ENCODE measurements at places on chromosomes 2 and 18.
A peak's percentile ranks its signal among the peaks of the same experiment; 100 is the strongest.

DNA sequence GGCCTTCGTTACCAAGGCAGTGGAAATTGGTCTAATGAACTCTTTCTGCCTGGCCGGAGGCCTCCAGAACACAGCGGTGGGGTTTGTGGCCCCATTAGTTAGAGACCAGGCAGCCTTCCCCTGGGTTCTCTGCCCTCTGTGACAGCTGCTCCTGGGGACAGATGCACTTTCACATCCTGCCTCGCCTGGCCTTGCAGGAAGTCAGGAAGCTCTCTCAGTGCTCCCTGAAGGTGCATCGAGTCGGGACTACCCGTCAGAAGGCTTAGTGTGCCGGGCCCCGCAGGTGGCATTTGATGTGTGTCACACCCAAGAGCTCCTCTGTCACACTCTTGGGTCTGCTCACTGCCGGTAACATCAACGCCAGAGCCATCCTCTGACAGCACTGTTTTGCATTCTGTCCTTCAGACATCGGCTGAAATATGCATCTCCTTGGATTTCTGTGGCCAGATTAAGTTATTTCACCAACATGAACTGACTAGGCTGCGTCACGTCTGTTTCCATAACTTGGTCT, 158.3 kb downstream of the LDLRAD4 start:
- DNase-seq = no peak

DNA sequence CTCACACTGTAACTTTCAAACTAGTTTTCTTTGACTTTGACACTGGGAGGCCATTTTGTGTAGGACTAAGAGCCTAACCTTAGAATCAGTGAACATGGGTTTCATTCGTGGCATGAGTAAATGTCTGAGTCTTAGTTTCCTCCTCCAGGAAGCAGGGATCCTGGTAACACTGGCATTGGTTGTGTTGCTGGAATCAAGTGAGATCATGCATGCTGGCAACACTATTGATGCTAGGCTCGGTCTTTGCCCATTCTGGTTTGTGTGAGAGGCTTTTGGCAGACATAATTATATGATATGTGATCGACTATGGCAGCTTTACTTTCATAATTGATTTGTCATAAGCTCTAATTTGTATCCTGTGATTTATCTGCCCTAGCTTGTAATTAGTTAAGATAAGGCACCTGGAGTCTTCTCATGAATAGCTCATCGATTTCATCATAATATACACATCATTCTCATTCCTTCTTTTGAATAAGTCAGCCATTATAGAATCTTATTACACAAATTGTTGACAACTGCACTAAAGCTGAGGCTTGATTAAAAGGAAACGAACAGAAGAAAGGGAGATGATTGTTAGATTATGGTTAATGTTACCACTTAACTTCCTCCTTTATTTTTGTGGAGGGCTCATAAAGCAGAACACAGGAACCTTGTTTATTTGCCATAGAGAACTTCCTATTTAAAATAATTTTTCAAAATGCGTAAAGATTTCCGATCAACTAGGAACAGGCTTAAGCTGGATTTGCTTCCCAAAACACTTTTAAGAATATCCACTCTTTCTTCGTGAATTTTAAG, 12.6 kb downstream of the PPP1R1C start:
- DNase-seq = no peak

GRCh38 chr2:200363279-200363678, 56.8 kb downstream of the SPATS2L start:
- DNase-seq = no peak

- DNase-seq = no peak
Measured at GRCh38 chr2:9674891-9675414, 44.2 kb upstream of the YWHAQ start.

DNA sequence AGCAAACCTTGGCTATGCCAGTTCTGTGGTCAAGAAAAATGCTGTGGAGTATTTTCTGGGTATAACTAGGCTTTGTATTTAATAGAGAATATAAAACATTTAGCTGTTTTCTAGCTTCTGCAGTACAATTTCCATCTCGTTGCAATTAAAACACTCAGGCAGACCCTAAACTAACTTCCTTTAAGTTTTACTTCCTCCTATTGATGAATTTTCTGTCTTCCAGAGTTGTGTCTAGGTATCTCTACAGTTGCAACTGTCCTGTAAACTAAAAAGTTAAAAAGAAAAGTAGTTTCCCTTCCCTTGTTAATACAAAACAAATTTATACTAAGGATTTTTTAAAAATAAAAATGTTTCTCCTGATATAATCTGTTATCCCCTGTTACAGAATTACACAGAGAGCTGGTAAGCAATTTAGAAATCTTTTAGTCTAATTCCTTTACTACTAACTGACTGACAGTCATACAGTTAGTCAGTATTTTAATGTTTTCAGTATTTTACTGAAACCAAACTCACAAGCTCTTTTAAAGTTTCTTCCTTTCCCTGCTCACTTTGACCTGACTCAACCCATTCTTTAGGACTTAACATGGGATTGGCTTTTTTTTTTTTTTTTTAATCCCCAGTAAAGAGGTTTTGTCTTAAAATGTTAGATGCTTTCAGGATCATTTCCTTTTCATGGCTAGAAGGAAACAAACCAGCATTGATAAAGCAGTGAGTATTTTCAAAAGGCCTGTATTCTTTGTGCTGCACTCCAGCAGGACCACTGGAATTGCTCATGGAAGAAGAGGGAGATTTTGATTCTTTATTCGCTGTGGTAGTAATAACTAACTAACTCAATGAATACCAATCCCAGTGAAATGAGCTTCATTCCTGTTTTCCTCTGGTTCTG, 22.9 kb downstream of the ITGAV start:
- no peak for DNase-seq

- DNase-seq = no peak
Measured at GRCh38 chr2:164913640-164914350, 41.5 kb downstream of the SLC38A11 start.

DNA sequence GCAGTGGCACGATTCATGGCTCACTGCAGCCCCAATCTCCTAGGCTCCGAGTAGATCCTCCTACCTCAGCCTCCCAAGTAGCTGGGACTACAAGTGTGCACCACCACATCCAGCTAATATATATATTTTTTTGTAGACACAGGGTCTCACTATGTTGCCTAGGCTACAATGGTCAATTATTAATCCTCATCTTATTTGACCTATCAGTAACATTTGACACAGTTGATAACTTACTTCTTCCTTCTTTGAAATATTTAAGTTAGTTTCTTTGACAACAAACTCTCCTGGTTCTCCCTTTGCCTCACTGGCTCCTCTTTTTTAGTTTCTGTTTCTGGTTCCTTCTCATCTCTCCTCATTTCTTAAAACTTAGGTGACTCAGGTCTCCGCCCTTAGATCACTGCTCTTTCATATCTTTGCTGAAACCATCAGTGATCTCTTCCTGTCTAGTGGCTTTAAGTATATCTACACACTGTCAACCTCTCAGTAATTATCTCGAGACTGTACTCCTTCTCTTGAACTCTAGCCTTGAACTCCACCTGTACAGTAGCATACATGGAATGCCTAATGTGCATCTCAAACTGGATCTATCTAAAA, 11.5 kb downstream of the PGAP1 start:
- no peak for DNase-seq

- no peak for DNase-seq
Measured at GRCh38 chr2:39743269-39743776, 35.7 kb downstream of the THUMPD2 start.

GRCh38 chr2:220891405-220891804, 680.7 kb downstream of the EPHA4 start:
- DNase-seq = peak; percentile 17

- no peak for DNase-seq
Measured at GRCh38 chr18:47877892-47878291, 52.6 kb downstream of the SMAD2 start.

- DNase-seq = no peak
Measured at GRCh38 chr2:111122631-111123421, 2.1 kb downstream of the BCL2L11 start.

DNA sequence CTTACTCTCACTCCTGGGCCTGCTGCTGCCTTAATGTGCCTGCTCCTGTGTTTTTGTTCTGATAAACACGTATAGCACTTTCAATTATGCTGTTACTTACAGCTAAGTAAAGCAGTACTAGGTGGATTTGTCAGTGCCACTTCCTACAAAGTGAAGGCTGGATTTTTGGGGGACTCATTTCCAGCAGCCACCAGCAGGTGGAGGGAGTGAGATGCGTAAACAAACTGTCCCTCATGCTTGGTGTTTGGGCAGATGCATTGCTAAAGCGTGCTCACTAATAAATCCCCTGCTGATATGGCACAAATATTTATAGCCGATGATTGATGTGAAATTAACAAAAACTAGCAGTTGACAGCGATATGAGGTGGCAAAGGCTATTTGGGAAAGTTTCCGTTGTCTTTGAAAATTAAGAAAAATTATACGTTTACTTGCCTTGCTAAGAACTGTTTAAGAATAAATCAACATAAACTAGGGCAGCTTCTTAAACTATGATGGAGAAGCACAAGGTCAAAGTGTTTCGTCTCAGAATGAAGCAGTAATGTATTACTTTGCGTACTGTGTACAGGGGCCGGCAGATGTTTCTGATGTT, 101.7 kb downstream of the AGAP1 start:
- peak; percentile 54 for DNase-seq

- DNase-seq = no peak
Measured at GRCh38 chr2:127081826-127082633, 24.9 kb downstream of the BIN1 start.

DNA sequence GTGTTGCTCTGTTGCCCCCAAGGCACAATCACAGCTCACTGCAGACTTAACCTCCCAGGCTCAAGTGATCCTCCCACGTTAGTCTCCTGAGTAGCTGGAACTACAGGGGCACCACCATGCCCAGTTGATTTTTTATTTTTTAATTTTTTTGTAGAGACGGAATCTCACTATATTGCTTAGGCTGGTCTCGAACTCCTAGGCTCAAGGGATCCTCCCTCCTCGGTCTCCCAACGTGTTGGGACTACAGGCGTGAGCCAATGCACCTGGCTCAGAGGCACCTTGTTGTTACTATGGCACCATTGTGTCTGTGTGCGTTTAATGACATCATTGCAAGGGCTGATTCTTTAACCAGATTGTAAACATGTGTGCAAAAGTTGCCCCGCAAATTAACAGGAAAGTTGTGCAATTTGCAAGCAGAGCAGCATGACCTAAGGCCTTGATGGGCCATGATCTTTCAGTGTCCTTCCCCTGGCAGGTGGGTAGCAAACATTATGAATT, 22.6 kb downstream of the TCF23 start:
- no peak for DNase-seq

GRCh38 chr2:14975381-14975780, 342.9 kb downstream of the LRATD1 start:
- no peak for DNase-seq

DNA sequence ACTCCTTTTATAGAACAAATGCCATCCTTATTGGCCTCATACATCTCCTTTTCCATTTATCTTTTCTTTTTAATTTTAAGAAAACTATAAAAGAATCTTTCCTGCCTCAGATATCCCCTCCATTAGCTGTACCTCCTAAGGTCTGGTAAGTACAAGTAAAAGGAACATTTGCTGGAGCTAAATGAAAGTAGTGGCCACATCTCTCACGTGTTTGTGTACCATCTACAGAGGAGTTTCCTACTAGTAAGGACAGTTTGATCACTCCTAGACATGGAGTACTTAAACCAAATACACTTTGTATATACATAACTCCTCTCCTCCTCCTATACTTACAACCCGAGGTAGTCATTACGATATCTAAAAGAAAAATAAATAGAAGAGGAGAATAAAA, 504.8 kb downstream of the LRRTM4 start:
- no peak for DNase-seq

- no peak for DNase-seq
Measured at GRCh38 chr18:13628211-13628610, 98.1 kb downstream of the FAM210A start.

DNA sequence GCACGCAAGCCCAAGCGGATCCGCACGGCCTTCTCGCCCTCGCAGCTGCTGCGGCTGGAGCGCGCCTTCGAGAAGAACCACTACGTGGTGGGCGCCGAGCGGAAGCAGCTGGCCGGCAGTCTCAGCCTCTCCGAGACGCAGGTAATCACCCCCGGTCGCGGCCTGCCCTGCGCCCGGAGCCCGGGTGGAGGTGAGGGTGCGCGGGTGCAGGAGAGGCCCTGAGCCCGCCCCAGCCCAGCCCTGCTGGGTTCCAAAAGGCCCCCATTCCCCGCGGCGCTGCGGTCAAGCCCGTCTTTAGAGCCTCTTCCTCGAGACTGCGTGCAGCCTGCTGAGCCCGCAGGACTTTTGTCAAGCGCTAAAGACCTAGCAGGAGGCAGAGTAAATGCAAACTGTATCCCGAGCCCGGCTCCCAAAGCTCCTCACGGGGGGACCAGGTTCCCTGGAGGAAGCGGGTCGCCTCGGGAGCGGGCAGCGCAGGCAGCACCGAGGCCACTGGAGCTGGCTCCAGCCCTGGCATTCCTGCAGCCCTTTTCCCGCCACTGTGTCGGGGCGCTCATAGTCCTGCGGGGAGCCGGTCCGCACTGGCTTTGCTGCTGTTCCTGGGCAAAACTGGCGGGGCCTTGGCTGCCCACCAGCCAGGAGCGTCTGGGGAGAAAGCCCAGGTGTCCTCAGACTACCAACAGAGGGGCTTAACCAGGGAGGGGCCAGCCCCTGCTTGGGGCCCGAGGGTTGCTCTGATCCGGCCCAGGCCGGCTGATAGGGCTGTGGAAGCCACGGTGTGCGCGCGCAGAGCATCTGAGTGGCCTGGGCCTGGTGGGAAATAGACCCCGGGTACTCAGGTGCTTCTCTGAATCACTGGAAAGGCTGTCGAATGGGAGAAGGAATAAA, 7.3 kb downstream of the EMX1 start:
- no peak for DNase-seq
